Stimulated activated CD8-positive, alpha-beta memory T cell treated with anti-CD3 and anti-CD28 coated beads, Interleukin-4, amount 100 ng/mL, for 4 hours (primary cell): ENCODE measurements at places on chromosomes 5 and 9.

DNA sequence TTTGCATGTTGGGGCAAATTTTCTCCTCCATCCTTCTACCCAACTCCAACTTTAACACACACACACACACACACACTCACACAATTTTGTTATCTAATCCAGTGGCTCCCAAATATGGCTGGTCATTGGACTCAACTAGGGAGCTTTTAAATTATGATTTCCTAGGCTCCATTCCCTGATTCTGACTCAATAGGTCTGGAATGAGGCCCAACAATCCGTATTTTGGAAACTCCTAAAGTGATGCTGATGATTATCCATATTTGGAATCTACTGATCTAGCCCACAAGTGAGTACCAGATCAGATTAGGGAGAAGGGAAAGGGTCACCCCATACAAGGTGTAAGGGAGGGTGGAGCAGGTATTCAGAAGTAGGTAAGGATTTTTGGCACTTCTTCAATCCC, 309.7 kb downstream of the TLE1 start:
- no peak for DNase-seq

GRCh38 chr5:107263387-107264018, 407.2 kb downstream of the EFNA5 start:
- DNase-seq, result no peak

DNA sequence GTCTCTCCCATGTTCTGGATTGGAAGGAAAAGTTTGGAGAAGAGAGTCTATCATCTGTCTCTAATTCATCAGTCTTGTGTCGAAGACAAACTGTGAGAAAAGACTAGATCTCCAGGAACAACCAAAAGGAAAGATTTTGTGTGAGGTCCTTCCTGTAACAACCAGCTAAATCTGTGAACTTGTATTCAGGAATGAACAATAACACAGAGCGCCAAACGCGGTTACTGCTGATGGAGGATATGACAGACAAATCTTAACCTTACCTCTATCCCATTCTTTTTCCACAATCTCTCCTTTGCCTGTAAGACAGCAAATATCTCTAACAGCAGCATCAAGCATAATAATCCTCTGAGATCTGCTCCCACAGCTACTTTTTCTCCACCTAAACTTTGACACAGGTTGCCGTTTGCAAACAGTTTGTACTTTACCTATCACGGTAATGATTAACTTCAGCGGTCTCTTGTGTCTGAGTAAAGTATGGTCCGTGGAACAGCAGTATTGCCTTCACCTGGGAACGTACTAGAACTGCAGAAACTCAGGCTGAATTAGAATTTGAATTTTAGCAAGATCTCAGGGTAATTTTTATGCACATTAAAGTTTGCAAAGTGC, 387.6 kb downstream of the ELAVL2 start:
- DNase-seq, result no peak

DNA sequence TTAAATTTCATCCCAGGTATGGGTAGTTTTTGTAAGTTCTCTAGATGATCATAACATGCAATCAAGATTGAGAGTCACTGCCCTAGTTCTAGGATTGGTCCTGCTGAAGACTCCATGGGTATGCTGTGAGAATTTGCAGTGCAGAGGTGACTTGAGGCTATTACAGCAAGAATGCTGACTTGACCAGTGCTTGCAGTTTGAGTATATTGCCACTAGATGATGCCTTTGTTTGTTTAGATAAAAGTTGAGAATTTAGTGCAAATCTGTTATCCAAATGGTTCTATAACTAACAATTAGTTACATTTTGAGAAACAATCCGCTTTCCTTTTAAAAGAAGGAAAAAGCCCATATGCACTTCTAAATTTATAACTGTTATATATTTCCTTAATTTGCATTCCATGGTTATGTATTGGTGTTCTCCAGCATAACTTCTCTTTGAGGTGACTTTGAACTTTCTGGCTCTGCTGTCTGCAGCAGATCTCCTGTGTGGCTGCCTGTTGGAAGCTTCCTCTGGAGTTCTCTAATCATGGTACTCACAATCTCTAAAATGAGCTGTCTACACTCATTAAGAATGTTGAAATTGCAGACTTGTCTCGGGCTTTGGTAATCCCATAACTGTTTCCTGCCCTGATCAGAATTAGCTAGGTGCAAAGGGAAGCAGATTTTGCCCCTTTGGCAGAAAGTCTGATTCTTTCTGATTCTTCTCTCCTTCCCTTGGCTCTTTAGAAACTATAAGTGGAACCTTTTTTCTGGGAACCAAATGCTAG, 24.9 kb downstream of the MELK start:
- no peak for DNase-seq

DNA sequence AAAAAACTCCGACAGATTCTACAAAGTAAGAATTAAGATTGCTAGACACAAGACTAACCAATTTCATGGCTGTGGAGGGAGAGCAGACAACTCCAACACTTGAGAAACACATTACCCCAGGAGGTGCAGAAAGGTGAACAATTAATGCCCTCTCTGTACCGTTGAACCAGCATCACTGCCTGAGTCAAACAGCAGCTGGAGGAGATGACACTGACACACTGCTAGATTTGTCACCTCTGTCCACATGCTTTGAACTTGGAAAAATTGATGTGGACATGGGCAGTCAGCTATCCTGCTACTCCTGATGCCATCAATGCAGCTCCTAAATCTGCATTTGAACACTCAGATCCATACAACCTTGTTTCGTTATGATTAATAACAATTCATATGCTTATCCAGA, 51.7 kb downstream of the GPBP1 start:
- no peak for DNase-seq

- DNase-seq, result no peak
These were observed 628.1 kb upstream of the TYRP1 start for GRCh38 chr9:12065050-12065449.

- no peak for DNase-seq
These were observed 6.7 kb downstream of the ANAPC2 start for GRCh38 chr9:137181680-137182079.

DNA sequence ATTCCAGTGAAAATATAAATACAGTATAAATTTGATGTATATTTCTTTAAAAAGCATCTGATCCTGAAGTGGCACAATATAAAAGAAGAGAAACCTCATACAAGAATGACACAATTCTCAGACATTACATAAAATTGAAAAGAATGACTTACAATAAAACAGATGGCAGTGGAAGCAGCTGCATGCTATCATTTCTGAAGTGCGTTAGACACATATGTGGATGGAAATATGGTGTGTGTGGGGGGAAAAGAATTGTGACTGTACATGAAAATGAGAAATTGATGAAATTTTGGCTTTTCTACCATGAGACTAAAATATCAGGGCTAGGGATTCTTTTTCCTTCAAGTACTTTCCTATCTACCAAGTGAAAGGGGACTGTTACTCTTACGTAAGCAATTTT, 45.9 kb upstream of the CDH18 start:
- no peak for DNase-seq

GRCh38 chr5:91357806-91358205, 25.3 kb downstream of the ARRDC3 start:
- DNase-seq, result no peak
